ENCODE measurements at places on chromosomes 13 and 19.

- no peak for DNase-seq
These were observed 568 bp downstream of the POLR2I start for GRCh38 chr19:36113894-36114720.

DNA sequence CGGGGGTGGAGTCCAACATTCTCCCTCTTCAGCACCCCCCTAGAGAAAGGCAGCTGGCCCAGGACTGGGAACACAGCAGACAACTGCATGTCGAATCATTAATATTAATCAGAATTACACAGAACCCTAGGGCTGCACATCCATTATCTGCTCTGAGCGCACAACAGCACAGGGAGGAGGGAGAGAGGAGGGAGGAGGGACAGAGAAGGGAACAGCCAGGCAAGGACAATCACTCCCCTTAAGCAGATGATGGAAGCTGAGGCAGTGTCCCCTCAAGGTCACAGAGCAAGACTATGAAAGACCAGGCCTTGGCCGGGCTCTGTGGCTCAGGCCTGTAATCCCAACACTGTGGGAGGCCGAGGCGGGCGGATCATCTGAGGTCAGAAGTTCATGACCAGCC, 25.7 kb downstream of the TLE6 start:
- DNase-seq, result no peak

DNA sequence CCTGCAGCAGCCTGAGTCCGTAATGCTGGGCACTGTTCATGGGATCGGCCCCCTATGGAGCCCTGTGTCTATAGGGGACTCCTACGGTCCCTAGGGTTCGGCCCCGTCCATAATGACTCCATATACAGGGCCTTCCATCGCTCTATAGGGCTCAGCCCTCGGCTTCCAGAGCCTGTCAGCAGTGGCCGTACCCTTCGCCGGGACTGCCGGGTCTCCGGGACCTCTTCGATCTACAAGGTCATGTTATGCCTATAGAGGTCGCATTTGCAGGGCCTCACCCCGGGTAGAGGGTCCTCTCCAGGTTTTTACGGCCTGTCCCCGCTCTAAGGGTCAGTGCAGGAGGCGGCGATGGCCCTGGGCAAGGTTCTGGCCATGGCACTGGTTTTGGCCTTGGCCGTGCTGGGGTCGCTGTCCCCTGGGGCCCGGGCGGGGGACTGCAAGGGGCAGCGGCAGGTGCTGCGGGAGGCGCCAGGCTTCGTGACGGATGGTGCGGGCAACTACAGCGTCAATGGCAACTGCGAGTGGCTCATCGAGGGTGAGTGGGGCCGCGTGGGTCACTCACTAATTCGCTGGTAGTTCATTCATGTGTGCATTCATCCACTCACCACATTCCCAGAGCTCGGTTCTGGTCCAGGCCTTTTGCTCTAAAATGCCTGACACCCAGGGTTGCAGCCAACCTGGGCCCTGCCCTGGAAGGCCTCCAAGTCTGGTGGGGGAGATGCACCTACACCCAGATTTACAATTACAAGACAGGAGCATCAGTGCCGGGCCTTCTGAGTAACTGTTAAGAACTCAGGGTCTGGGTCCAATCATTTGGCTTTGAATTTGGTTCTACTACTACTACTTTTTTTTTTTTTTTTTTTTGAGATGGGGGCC, 699 bp downstream of the MEGF8 start:
- DNase-seq, result no peak

DNA sequence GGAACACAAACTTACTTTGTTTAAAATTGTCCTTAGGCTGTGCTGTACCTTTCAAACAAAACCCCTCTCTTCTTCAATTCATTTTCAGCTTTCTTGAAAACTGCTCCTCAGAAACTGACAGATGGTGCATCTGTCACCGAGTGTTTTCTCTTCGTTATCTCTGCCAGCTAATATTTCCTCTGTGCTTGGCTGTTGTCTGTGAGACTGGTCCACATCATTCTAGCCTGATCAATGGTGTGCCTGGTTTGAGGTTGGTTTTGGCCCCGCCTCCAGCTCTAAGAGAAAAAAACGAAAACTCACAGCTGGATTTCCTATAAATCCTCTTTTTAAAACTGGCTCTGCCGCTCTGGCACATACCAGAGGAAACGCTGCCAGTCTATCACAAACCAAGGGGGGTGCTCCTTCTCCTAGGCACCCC, 79.7 kb downstream of the STARD13 start:
- no peak for DNase-seq

DNA sequence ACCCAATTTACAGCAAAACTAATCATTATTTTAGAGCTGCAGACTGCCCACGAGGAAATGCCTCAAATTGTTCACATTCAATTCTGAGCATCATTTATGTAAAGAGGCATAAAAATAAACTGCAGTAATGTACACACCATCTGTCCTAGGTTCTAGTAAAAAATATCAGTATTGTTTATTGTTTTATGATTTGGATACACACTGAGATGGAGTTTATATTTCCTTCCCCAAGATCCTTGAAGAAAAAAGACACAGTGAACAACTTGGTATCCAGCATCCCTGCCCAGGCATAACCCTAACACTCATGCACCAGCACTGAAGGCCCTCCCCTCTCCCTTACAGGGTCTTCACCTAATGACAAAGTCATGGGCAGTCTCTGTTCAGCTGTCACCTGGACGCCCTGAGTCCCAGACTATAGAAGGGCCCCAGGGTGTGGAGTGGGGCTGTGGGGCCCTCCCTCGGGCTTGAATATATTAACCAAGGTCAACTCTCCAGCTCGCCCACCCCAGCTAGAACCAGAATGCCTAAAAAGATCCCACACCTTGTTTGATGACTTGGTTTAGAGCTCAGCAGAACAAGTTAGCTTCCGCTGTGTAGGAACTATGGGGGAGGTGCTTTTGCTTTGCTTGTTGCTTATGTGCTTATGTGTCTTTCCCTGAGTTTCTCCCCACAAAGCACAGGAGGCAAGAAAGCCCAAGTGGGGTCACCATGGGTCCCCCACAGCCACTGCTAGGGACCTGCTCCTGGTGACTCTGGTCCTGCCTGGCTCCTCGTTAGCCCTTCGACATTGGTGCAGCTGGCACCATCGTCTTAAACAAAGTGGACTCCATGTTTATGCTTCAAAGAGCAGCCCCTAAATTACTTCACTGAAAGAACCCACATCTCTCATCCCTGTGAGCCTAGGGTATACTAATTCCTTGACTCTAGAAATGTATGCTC, 111.1 kb downstream of the COL4A1 start:
- no peak for DNase-seq

GRCh38 chr13:54628383-54628782, 1599.8 kb downstream of the OLFM4 start:
- DNase-seq, result no peak

- no peak for DNase-seq
These were observed 494.3 kb downstream of the COG6 start for GRCh38 chr13:40149611-40150274.

DNA sequence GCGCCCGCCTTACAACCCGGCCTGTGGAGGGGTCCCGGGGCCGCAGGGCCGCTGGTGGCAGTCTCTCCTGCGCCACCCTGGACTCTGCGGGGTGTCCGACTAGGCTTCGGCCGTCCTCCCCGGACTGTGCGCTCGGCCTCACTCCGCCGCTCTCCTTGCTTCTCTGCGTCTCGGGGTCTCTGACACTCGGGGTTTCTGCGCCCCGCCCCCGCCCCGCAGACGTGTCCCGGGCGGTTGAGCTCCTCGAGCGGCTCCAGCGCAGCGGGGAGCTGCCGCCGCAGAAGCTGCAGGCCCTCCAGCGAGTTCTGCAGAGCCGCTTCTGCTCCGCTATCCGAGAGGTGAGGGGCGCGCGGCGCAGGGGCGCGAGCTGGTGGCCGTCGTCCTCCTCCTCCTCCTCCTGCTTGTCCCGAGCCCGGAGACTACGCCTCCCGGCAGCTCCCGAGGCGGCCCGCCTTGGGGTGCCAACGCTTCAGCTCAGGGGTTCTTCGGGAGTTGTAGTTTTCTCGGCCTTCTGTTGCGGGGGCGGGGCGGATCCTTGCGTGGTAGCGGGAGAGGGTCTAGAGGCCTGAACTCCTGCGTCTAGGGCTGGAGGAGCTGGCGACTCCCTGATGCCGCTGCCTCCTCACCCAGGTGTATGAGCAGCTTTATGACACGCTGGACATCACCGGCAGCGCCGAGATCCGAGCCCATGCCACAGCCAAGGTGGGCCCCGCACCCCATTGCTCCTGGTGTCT, 627 bp downstream of the LIN7B start:
- no peak for DNase-seq

DNA sequence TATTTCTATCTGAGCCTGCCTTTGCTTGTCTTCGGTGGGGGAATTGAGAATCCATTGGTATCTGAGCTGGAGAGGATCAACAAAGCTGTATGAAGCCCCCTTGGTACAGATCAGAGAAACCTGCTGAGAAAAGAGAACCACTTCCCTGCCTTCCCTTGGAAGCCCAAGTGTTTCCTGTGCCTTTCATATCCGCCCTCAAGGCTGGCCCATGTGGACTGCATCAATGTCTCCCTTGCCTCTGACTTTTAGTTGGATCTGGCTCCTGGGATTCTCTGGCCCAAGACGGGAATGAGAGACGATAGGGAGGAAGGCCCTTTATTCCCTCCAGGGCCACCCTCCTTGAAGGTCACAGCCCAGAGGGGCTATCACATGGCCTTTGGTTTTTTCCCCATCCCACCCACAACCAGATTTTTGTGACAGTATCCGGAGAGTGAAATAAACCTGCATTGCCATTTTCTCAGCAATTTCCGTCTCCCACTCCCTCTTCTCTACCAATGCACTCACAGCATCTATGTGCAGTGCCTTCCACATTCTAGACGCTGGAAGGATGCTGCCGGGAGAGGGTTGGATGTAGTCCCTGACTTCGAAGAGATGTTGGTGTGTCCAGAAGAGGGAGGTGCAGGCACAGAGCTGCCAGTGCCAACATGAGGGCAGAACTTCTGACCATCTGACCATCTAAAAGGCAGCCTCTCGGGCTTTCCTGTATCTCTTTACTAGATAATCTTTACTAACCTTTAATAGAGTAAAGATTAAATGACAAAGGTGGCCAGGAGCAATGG, 63.8 kb downstream of the KCTD15 start:
- DNase-seq, result no peak
